SW480 (cell line): ENCODE measurements at places on chromosomes 7 and 10.

- DNase-seq: no peak
Measured at GRCh38 chr10:132107186-132107948, 41.6 kb downstream of the JAKMIP3 start.

DNA sequence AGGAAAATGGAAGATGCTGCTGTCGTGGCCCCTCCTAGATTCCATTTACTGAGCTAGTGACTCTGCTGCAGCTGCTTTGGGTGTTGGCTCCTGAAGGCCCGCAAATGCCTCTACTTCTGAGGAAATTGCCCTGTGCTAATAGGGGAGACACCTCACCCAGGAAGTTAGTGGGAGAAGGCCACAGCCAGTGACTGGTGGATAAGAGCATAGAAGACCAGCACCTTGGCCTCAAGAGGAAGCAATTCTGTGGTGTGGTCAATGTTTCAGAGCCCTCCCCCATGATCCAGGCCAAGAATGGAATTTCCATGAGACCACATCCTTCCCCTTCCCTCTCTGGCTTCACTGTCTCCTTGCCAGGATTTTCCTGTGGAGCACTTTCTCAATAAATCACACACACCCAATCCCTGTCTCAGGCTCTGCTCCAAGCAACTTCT lies 25.0 kb upstream of the FZD1 start:
- DNase-seq: peak; percentile 99

- DNase-seq: peak; percentile 74
Measured at GRCh38 chr7:5997210-5997808, 11.5 kb downstream of the PMS2 start.

DNA sequence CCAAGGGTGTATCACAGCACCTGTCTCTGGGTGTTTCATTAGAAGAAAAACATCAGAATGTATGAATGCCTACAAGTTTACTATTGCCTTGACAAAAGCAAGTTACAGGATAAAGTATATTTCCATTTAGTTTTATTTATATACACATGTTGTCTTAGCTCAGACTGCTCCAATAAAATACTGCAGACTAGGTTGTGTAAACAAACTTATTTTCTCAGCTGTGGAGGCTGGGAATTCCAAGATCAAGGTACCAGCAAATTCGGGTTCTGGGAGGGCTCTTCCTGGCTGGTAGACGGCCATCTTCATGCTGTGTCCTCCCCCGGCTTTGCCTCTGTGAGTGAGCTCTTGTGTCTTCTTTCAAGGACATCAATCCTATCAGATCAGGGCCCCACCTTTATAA lies 77.1 kb upstream of the UNC5B start:
- DNase-seq: no peak

GRCh38 chr7:64314566-64314965 lies 805 bp downstream of the ZNF736 start:
- DNase-seq: no peak

- no peak for DNase-seq
Measured at GRCh38 chr10:93457511-93457910, 24.6 kb downstream of the MYOF start.

DNA sequence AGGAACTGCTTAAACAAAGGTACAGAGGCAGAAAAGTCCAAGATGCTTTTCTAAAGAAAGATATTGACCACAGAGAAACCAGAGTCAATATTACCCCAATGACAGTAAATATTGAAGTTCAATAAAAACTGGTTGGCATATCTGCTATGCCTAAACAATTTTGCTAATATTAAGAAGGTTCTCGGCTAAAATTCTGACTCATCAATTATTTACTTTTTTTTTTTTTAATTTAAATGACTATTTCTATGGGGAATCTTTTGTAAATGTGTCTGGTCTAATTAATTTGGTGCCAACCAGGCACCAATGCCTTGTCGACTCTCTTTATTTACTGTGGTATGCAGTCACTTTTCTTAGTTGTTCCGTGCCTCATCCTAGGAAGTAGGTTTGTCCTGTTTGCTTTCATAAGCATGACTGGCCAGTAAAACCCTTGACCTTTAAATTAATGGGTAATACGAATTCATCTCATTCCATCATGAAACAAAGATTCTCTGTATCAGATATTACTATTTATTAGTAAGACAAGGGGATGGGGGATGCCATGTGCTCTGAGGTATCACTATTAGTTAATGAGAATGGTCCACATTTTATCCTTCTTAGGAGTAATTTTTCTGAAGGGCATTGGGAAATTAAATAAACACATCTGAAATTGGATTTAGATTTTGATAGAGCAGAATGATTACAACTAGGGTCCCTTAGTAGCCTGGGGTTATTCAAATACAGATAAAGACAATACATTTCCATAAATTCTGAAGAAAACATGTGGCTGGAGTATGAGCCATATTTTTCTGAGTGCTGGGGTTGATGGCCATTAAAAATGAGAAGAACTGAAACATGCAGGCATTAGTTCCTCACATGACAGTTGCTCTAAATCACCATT lies 154.4 kb downstream of the VTI1A start:
- DNase-seq: no peak

- DNase-seq: no peak
Measured at GRCh38 chr7:80359476-80359875, 152.4 kb downstream of the GNAT3 start.

DNA sequence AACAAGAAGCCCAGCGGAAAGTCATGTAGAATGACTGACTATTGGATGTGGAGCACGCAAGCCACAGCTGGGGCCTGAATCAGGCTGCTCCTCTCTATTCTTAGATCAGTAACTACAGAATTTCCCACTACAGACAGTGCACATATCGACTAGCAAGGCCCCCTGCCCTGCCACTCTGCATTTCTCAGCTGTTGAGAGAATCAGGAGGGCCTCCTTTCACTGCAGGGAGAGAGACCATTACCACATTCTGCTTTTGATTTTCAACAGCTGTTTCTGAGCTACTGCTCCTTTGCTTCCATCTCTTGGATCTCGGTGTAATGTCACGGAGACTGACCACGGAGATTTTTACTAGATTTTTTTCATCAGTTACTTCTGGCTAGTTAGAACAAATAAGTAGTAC lies 73.8 kb downstream of the PON1 start:
- no peak for DNase-seq

GRCh38 chr7:121366852-121367431 lies 29.2 kb downstream of the FAM3C start:
- DNase-seq: peak; percentile 58

DNA sequence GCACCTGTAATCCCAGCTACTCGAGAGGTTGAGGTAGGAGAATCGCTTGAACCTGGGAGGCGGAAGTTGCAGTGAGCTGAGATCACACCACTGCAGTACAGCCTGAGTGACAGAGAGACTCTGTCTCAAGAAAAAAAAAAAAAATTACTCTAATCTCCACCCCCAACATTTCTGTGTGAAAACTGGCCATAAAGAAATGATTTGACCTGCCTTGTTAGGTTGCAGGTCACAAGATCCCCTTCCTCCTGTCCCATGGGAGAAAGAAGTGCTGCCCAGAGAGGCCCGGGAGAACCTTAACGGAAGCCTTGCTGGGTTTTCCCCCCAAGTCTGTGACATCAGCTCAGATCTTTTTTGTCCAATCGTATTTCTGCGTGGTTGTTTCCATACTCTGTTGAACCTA lies 8.7 kb upstream of the CALHM1 start:
- DNase-seq: no peak
